Activated naive CD4-positive, alpha-beta T cell (primary cell): ENCODE measurements at places on chromosomes 5 and 9.

GRCh38 chr5:40991981-40992559, 79.1 kb downstream of the MROH2B start:
- DNase-seq, result no peak

DNA sequence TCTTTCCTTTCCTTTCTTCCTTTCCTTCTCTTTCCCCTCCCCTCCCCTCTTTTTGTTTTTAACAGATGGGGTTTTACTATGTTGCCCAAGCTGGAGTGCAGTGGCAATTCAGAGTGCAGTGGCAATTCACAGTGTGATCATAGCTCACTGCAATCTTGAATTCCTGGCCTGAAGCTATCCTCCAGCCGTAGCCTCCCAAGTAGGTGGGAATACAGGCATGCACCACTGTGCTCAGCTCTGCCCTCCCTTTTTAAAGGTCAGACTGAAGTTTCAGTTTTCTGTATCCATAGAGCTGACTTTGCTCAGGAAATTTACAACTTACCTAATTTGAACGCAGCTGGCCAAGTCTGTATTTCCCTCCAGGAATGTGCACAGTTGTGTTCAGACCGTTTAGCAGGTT, 696 bp downstream of the CCL28 start:
- no peak for DNase-seq

- no peak for DNase-seq
Measured at GRCh38 chr5:691817-692528, 1.2 kb downstream of the TPPP start.

DNA sequence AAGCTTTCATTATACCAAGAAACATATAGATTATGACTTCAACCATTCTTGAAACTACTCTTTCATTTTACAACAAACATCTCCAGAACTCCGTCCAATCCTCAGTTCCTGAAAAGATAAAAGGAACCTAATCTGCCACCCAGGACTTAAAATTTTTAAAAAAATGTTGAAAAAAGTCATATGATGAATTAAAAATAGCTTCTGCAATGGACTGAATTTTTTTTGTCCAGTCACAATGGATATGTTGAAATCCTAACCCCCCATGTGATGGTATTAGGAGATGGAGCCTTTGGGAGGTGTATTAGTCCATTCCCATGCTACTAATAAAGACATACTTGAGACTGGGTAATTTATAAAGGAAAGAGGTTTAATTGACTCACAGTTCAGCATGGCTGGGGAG, 2.7 kb upstream of the ALDH1A1 start:
- no peak for DNase-seq

GRCh38 chr9:95947118-95947517, 71.6 kb downstream of the ERCC6L2 start:
- no peak for DNase-seq

DNA sequence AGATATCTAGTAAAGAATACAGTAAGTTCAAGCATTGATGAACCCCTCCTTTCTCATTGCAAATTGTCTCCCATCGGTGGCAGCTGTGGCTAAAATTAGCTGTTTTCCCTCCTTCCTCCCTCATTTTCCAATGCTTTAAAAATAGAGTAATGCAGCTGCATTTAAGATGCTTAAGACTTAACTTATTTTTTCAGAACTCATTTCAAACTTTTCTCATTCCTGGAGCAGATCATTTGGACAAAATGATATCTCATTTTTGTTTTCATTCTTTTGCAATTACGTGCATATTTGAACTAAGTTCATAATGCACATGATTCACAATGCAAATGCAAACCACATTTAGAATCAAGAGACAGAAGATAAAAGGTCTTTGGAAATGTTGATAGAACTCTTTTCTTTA, 14.6 kb downstream of the HSPB3 start:
- no peak for DNase-seq

DNA sequence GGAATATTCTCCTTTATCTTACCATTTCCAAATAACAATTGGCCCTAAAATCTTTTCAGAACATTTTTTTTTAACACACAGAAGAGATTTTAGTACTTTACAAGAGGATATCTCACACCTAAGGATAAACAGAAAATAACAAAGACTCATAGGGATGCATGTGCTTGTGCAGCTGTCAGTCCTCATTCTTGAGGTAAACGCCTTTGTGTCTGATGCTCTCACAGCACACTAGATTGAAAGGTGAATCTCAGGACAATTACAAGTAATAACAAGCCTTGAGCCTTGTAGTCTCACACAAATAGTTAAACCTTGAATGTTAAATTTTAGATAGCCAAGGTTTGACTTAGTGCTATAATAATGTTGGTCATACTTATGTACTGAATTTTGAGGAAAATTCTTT, 439.2 kb downstream of the PTPRD start:
- no peak for DNase-seq

DNA sequence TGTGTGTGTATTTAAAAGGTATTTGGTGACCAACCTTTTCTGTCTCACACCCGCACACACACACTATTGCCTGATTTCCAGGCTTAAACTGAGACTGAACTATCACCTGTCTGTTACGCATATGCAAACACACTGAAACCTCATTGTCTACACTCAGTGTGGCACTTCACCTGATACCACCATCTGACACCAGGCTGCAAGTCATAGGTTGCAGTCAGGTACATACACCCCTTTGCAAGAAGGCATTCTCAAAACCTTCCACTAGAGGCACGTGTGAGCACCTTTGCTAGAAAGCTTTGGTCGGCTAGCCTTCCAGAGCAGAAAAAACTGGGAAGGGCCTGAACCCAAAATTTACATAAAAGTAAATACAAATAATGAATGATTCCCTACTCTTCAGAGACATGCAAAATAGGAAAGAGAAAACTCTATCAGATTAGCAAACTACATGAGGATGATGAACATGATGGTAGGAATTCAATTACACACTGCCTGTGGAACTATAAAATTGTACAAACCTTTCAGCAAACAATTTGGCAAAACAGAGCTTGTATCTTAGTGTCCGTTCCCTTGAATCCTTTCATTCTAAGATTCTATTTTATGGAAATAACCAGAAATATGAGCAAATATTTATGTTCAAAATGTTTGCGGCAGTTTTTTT, 5.9 kb upstream of the FOXD1 start:
- DNase-seq, result no peak

DNA sequence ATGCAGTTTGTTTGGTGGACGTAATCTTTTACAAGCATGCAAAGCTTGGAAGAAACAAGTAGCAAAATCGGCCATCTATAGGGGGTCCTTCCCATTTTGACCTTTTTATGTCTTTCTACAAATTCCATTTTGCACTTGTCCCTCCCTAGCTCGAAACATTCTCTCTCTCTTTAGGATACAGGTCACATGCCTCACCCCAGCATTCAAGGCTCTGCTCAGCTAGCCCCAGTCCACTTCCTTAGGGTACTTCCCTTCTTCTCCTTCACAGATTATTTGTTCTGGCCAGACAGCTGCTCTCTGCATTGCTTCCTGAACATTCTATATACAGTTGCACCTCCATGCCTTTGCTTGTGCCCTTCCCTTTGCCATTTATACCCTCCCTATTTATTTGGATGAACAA, 31.7 kb upstream of the TRIM14 start:
- no peak for DNase-seq

- DNase-seq, result no peak
Measured at GRCh38 chr9:87742813-87743428, 17.0 kb downstream of the CTSL start.
